Smooth muscle cell of the brain vasculature (primary cell): ENCODE measurements at places on chromosomes 1 and 21.

- DNase-seq = no peak
Observed at GRCh38 chr1:15988856-15989736, 13.2 kb upstream of the ZBTB17 start.

DNA sequence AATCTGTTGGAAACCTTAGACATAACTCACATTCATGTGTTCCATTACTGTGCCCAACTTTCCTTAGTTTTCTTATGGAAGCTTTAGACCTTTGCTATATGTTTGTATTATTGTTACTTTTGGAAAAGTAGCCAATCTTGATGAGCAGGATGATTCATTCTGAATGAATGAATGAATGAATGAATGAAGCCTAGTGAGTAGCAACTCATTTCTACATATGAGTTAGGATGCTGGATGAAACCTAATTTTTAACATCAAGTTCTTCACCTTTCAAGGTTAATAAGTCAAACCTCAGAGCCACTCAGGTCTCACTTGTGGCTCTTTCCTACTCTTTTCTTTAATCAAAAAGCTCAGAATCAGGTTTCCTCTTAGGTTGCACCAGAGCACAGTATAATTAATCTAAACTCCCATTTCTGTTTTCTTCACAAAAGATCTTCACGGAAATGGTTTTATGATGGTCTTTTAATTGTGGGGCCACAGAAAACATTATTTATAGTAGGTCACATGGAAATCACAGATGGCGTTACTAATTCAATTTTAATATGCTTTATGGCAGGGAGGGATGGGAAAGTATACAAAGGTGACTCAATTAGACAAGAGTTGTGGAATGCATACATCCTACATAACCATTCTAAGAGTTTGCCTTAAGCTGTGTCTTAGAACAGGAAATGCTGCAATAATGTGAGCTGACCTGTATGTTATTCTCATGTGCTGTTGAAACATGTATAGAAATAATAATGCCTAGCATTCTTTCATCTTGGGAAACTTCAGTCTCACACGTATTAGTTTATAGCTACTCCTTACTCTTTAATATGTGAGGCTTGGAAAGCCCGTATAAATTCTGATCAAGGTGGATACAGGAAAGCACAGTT, 4.5 kb upstream of the DDX59 start:
- no peak for DNase-seq

GRCh38 chr1:109730666-109731065, 10.2 kb downstream of the GSTM3 start:
- DNase-seq = no peak

GRCh38 chr21:31253684-31254083, 90.4 kb downstream of the TIAM1 start:
- no peak for DNase-seq

DNA sequence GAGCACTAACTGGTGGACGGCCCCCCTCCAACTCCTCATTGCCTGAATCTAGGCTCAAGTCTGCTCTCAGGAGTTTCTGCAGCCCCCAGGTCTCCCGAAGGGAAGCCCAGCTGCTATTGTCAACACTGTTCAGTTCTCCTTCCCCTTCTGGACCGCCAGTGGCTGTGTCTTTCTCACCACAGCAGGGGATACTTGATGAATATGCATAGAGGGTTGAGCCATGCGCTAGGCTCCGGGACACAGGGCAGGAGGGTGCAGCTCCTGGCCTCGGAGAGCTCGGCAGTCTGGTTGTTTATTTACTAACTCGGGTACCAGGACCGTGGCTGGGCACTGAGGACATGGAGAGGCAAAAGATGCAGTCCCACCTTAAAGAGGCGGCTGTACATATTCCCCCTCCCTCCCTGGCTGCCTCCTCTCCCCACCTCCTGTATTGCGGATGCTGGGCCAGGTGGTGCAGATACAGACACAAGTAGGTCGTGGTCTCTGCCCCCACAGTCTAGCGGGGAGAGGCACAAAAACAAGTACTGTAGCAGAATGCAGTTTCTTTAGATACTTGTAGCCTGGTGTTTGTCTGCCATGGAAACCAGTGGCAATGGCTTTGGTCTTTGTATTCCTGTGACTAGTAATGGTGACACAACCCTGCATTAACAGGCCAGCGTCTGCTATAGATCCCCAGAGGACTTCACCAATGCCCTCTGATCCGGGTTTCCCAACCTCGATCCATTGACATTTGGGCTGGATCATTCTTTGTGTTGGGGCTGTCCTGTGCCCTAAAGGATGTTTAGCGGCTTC, 26.2 kb downstream of the ARHGEF10L start:
- no peak for DNase-seq

GRCh38 chr1:54987919-54988705, 7.7 kb downstream of the TMEM61 start:
- DNase-seq = no peak

DNA sequence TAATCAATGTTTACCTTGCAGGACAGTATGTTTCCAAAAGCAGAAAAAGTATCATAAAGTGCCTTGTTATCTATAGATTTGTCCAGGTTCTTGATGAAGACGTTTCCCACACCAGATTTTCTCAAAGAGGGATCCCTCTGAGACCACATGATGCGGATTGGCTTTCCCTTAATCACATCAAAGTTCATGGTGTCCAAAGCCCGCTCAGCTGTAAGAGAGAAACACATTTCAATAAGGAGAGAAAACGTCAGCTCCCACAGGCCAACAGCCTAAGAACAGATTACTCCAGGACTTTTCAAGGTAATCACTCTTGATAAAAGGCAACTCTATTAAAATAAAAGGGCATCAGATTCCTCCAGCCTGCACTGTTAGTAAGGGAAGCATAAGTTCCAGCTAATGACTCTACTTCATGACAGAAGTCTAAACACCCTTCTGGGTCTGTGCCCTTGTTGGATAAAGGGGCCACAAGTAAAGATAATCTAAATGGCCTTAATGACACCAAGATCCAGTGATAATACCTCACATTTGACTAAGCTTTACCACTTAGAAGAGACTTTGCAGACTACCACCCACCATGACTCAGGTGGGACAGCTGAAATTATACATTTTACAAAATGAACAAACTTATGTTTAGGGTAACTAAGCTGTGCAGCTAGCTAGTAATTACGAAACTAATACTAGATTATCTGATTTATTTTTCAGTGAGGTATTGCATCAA, 4.1 kb downstream of the PABPC4 start:
- no peak for DNase-seq

- no peak for DNase-seq
Observed at GRCh38 chr1:59154401-59154800, 142.5 kb upstream of the FGGY start.
